ENCODE measurements at places on chromosomes 16 and 17.

GRCh38 chr17:47239967-47240651 lies 13.5 kb upstream of the ITGB3 start:
- peak; percentile 86 for DNase-seq

DNA sequence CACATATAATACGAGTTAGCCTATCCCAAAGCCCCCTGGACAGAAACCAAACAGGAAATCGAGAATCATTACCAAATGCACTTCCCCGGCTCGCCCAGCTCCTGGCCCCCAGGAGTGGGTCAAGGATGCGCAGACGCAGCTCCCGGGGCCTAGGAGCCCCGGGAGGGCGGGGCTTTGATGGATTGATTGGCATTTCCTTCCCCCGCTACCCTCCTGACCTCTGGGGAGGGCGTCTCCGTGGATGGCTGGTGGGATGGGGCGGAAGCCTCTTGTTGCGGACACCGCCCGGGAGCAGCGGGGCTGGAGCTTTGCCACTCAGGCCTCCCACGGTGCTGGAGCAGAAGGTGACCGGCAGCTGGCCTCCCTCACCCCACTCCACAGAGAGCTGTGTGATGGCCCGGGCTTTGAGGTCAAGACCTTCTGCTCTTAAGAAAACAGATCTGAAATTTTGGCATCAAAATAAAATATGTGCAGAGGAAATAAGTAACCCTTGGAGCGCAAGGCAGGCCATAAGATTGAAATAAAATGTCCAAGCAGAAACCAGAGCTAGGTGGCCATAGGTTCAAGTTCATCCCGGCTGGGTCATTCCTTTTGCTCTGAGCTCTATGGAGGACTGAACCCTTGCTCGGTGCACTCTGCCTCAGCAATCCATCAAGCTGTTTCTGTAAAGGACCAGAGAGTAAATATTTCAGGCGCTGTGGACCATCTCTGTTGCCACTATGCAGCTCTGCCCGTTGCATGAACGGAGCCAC lies 262.3 kb downstream of the SOX9 start:
- no peak for DNase-seq

GRCh38 chr16:57845115-57845514 lies 42.8 kb upstream of the KIFC3 start:
- no peak for DNase-seq

GRCh38 chr17:5921512-5922282 lies 148.5 kb upstream of the WSCD1 start:
- no peak for DNase-seq

DNA sequence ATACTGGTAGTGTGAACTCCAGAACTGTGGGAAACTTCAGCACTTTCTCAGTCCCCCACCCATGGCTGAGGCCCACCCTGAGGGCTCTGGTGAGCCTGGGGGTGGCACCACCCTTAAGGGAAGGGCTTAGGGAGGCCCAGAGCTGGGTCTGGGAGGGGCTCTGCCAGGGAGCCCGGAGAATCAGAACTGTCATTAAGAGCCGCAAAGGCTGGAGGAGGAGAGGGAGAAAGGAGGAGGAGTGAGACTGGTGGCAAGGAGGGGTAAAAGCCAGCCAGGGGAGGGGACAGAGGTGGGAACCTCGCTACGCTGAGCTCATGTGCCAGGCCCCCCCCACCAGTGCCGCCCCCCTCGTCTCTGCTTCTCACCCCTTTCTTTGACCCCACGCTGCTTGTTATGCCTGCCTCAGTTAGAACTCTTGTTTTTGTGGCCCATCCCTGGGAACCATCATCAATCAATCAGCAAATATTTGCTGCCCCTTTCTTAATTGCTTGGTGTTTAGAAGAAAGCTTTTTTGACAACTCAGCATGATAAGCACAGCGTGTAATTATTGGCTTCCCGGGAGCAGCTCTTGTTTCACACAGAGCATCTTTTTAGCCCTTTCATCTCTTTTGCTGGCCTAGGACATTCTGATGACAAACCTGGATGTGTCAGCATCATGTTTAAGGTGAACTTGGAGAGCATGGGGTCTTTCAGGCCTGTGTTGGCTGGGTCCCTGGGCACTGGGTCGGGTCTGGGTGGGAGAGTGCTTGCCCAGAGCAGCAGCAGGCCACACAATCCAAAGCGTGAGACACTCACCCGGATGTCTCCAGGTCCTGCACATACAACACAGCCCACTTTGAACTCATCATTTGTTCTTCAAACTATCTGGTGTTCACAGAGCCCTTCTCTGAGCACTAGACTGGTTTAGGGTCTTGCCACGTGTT lies 77.7 kb downstream of the NETO2 start:
- DNase-seq, result no peak

Data from HFF-Myc (cell line).